Myocyte (in vitro differentiated cells): ENCODE measurements at places on chromosomes 5 and 9.

- DNase-seq: no peak
These were observed 14.3 kb upstream of the OLFM1 start for GRCh38 chr9:135073081-135073740.

DNA sequence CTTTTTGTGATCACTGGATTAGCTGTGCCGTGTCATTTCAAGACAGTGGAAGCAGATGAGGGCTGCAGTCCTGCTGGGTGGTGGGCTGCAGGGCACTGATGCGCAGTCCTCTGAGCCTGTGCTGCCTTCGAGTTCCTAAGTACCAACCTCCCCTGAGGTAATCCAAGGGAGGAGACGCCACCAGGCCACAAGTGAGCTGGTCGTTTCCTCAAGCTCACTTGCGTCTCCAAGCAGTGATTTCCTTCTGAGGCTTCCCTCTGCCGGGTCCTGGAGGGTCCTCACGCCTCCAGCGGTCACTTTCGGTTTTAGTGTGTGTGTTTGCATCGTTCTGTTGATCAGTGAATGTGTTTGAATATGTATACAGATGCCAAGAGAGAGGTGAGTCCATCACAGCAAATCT, 115.7 kb downstream of the TRIO start:
- DNase-seq: no peak

DNA sequence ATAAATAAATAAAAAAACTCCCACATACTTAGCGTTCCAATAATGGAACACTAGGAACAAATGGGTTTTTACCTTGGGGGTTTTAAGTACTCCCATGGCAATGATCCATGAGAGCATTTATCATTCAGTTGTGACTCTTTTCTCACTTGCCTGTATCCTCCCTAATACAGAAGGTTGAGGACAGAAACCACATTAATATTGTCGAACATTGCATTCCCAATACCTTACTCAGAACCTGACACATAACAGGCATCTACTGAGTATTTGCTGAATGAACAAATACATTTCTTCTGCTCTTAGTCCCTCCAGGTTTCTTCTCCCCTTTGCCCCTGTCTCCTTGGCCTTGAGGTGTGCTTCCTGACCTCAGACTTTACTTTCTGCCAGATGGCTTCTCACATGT, 175.9 kb downstream of the CEMIP2 start:
- DNase-seq: no peak

DNA sequence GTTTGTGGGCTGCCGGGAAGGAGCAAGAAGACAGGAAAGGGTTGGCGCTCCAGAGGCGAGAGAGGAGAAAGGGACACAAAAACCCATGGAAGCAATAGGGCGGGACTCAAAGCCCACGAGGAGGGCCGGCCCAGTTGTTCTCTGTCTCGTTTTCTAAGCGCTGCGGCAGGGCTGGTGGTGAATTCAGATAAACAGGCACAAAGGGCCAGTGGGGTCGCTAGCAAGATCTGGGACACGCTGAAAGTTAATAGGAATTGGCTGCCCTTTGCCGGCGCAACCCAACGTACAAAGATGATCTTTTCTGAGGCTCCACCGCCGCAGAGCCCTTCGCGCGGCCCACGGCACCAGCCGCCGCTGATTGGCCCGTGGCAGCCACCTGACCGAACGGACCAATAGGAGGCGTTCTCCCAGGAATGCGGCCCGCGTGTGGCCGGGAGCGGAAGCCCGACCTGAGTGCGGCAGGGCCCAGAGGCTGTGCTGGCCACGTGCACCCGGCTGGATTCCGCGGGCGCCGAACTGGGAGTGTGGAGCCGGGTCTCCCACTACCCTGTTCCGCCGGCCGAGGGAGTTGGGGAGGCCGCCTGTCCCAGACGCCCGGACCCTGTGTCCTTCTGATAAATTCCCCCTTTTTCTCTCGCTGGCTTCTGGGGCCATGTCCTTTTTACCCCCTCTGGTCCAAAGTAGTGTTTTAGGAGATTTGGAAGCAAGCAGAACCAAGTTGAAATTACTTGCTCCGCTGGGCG, 16.8 kb upstream of the NSD1 start:
- DNase-seq: peak; percentile 75

GRCh38 chr5:96852759-96853158, 23.5 kb upstream of the ERAP2 start:
- peak; percentile 32 for DNase-seq

DNA sequence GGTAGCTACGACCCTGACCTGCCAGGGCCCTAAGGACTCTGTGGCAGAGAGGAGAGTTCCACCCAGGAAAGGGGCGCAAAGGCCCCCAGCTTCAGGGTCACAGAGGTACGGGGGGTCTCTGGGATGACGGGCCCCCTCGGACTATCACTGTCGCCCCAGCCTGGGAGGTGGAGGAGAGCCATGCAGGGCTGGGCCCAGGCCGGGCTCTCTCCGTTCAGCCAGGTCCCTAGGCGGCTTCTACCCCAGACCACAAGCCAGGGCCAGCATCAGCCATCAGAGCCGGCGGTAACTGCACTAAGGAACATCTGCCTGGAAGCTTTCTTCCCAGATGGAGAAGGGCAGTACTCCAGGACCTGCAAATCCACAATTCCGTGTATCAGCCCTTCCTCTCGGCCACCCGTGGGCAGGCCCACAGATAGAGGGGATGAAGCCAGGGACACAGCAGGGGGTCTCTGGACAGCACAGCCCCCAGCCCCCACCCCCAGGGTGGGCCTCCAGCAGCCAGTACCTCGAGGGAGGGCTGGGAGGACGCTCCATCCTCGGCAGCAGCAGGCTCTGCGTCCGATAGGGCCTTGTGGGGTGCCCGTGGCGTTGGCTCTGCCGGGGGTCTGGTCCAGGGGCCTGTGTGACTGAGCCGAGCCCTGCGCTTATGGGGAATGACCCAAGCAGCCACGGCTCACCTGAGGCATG, 38.4 kb downstream of the NACC2 start:
- DNase-seq: no peak

DNA sequence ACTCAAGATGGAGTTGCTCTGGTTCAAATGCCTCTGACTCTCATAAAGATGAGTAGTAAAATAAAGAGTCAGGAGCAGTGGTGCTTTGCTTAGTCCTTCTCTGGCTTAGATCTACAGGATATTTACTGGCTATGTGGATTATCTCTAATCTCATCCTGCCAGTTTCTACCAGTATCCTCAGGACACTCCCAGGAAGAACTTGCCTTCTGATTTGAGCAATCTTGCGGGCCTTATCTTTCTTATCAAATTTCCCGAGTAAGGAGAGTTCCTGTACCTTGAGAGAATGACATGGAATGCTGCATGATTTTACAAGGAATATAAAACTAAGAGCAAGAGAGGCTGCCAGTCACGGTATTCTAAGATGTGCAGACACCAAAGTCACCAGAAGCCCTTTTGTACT, 364.0 kb downstream of the ARHGEF28 start:
- no peak for DNase-seq

GRCh38 chr5:135386886-135387628, 12.0 kb downstream of the MACROH2A1 start:
- peak; percentile 79 for DNase-seq

DNA sequence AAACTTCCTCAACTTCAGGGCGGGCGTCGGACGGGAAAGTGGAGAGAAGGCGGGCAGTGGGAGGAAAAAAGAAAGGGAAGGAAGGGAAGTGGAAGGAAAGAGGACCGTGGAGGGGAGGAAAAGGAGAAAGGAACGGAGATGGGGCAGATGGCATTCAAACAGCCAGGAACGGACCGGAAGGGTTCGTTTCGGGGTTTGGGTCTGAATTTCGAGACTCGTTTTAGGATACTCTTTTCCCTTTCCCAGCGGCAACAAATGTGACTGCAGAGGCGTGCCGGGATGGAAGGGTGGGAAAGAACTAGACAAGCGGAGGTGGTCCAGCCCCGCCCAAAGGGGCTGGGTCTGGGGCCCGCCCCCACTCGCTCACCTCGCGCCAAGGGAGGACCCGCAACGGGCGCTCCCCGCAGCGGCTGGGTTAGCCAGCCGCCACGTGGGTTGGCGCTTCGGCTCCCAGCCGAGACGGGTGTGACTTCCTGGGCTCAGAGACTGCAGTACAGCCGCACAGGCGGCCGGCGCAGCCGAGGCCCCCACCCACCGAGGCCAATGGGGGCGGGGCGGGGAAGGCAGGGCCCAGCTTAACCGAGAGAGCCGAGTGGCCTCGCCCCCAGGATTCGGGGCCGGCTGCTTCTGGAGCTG, 2.7 kb downstream of the VCAN start:
- peak; percentile 93 for DNase-seq

DNA sequence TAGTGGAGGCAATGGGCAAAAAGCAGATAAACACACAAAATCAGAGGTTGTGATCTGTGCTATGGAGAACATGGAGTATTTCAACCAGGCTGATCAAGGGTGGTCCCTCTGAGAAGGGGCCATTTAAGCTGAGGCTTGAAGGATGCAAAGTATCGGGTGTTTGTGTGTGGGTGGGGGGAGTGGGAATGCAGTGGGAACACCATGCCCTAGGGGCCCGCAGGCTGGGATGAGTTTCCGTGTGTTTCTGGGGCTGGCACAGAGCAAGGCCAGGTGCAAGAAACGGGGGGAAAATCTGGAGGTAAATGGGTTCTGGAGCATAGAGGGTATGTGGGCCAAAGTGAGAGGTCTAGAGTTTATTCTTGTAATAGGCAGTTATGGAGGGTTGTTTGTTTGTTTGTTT, 13.8 kb upstream of the LARP1 start:
- no peak for DNase-seq

- DNase-seq: no peak
These were observed 393.5 kb downstream of the DMAC1 start for GRCh38 chr9:7405924-7406604.

- no peak for DNase-seq
These were observed 101.7 kb upstream of the SPATA31D4 start for GRCh38 chr9:81826517-81826906.

DNA sequence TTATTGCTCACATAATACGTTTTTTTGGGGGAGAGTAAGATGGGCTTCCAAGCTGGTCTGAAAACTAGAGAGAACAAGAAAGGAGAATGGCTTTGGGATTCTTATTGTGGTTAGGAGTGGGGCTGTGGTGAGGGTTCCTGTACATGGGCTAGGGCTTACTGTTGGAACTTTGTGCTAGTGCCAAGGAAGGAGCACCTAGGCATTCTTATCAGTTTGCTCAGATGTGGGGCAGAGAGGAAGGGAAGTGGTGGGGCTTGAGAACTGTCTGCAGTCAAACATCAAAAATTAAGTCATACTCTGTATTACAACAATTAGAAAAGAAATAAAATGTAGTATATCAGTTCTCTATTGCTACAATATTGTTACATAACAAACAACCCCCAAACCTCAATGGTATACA, 4.0 kb upstream of the THBS4 start:
- DNase-seq: no peak

DNA sequence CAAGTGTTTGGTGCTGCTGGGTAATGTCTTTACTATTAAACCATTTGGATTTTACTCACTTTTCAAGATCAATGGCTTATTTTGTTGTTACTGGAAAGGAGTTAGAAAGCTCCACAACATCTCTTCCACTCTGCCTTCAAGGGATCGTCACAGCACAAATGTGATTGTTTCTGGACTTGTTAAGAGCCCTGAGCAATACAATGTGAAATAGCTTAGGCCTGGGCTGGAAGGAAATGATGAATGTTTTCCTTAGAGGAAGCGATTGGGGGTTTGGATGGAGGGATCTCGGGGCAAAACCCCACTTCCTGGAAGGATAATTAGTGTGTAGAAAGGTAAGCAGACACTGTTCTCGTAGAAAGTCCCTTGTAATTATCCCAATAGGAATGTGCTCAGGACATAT, 59.3 kb upstream of the MYO10 start:
- no peak for DNase-seq

GRCh38 chr9:27447031-27447683, 76.9 kb upstream of the IFNK start:
- no peak for DNase-seq

DNA sequence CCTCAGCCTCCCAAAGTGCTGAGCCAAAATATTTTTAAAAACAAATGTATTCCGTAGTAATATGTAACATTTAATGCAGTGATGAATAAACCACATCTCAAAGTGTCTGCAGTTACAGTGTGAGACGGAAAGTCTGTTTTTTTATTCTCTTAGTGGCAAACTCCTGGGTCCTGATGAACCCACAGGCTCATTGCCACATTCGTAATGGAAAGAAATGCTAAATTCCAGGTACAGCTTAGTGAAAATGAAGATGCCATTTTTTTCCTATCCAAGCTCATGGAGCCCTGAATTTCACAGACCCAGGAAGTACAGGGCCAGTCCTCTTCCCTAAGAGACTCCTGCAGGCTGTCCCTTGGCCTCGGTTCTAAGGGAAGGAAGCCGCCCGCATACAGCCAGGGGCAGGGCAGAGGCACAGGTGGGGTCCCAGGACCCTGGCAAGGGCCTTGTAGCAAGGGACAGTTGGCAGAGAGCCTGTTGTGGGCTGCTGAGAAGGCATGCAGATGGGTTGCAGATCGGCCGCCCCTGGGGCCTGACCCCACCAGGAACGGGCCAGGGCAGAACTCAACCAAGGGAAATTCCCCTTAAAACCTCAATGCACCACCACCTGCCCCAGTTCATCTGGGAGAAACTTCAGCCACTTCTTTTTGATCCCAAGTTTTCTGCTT, 36.2 kb downstream of the IPPK start:
- DNase-seq: no peak

DNA sequence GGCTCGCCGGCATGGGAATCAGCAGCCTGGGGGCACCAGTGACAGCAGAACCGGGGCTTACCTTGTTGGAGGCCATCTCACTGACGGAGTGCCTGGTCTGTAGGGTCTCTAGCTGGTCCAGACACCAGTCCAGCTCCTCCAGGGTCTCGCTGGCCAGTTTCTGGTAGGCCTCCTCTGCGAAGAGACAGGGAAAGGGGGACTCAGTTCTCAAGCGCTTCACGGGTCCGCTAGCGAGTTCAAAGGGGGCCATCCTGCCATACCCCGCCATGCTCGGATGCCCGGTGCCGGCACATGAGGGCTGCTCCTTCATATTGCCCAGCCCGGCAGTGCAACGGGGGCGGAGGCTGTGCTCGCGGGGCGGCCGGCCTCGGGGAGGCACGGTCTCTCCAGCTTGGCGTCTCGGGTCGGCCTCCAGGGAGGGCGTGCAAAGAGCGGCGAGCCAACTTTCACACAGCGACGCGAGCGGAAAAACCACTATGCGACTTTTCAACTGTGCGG, 456.0 kb downstream of the RAB3C start:
- peak; percentile 46 for DNase-seq

DNA sequence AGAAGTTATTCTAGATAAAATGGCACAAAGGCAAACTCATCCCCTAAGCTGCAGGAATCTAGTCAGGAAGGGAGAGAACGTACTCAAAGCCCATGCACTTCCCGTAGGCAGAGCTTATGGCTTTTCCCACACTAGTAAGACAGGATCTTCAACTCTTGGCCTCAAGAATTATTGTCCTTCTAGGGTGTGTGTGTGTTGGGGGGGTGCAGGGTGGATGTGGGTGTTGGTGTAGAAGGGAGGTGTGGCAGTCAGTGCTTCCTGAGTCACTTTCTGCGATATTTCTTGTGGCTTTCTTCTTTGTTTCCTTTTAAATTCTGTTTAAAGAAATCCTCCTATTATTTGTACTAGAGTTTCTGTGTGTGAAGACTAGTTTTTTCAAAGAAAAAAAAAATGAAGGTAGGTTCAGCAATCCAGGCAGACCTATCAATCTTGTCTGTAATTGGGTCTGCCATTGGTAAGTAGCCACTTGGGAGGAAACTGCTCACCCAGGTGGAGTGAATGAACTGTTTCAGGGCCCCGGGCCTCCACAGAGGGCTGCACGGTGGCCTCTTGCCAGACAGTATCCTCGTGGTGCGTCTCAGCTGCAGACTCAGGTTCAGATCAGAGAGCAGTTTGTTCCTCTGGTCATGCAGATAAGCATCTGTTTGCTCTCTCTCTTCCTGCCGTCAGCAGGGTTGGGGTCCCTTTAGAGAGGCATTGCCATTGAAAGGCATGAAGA, 131.9 kb downstream of the NPR3 start:
- no peak for DNase-seq
